Hippocampal formation (tissue), 2 donors: ENCODE measurements at places on chromosomes 7 and 10.

DNA sequence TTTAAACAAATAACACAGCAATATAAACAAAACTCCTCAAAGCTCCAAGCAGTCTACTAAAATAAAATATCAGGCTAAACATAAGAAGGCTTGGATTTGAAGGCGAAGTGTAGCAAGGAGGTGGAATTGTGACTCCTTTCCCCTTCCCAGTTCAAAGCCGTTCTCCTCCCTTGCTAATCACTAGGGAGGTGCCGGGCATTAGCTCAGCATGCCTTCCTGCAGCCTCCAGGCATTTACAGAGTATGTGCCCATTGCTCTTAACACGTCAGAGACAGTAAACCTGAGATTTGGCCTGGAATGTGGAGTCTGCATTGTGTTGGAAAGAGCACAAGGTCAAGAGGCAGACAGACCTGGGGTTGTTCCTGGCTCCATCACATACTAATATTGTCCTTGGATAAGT is 15.6 kb downstream of the CNNM1 start:
- no peak for DNase-seq

DNA sequence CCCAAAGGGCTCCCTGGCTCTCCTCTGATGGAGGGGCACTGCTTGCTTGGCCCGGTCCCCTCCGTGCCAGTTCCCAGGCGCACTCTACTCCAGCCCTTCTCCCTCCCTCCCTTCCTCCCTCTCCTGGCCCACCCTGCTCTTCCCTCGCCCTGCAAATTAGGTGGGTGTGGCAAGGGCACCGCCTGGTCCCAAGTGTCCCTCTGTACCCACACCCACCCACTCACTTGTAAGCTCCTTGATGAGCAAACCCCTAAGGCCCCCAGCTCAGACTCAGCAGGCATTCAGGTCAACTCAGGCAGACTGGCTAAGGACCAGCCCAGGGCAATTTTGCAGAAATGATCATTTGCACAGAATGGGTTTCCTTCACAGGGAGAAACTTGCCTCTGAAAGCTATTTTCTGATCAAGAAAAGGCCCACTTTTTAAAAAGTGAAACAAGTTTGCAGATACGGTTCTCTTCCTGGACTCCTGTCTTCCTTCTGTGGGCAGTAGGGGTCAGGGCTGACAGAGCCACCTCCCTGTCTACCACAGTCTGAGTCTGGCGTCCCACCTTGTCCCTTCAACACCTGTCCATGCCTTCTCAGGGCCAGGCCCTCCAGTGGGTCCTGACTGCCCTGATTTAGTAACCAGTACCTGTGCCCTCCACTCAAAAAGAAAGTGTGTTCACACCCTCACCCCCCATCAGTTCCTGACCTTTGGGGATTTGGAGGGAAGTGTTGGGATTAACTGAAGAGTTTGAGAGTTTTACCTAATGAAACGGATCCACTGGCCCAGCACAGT is 28.3 kb downstream of the C10orf71 start:
- no peak for DNase-seq

DNA sequence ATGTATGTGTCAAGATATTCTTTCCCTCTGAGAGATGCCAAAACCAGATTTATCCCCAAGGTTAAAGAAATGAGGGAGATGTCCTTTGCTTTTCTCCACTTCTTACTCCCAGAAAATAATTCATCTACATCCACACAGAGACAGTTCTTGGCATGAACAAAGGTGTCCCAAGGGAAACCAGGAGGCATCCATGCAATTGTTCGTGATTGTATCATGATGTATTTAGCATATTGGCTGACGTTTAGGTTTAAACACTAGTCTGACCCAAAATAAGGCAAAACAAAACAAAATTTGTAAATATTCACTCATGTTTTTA is 223.9 kb downstream of the C7orf25 start:
- DNase-seq, result no peak

DNA sequence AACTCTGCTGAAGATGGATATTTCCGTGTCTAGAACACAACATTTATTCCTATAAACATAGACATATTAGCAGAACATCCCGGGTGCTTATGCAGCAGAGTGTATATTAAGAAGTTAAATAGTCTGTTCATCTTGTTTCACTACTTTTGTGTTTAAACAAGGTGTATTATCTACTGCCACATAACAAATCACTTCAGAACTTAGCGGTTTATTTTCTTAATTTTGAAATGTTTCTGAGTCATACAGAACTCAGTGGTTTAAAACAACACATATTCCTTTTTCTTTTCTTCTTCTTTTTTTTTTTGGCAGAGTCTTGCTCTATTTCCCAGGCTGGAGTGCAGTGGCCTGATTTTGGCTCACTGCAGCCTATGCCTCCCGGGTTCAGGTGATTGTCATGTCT is 25.8 kb downstream of the DENND10 start:
- no peak for DNase-seq

DNA sequence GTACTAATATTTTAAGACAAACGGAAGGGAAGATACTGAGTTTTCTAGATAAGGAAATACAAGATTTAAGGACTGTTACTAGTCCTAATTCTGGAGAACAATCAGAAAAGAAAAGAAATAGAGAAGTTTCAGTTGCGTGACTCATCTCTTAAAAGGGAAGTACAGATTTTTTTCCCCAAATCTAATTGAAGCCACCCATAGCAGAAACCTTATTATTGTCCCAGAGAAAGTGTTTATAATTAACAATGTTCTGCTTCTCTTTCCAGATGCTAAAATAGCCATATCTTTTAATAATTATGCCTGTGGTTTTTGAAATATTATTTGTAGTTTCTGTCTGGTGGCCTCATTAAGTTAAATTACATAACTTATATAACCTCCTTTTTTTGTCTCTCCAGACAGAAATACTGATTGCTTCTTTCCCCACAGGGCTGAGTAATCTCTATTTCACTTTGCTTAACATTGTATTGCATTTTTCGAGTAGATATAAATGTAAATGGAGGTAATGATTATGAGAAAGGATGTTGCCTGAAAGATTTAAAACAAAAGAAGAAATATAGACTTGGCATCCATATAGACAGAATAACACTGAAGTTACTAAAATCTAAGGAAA is 240.7 kb upstream of the MBL2 start:
- no peak for DNase-seq

DNA sequence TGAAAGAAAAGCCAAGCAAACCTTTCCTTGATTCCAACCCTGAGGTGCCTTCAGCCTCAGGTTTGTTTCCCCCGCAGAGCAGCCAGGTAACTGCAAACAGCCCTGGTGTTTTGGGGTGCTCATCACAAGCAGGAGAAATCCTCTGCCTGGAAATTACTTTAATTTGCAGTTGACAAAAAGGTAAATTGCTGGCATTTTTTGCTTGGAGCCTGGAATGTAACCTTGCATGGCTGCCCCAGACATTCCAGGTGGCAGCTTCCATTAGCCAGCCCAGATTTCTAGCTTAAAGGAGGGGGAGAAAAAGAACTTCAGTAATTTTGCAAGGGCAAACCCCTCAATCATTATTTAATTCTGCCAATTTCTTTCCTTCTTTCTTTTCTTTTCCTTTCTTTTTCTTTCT is 194.4 kb downstream of the MYOF start:
- DNase-seq, result no peak

DNA sequence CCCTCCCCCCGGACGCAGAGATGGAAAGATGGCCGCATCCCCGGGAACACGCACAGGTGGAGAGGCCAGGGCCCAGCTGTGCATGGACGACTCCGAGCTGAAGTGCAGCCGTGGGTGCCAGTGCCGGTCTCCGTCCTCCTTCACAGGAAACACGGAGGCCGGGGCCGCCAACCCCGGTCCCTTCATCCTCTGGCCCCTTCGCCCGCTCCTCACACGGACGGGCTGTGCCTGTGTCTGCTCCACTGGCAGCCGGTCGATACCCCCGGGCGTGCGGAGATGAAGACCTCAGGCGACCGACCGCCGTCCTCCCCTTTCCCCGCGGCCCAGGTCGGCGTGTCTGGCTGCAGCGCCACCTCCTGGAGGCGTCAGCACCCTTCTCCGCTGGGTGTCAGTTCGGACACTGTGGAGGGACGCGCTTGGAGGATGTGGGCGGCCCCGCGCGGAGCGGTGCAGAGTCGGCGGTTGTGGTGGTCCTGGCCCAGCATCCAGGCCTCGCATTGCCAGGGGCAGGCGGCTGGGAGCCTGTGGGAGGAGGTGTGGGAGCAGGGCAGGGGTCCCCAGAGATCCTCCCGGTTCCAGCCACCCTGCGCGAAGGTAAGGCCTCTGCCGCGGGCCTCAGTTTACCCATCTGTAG is 9.9 kb downstream of the ZNF511 start:
- DNase-seq, result no peak

GRCh38 chr10:62805231-62806099 is 945 bp downstream of the ADO start:
- DNase-seq, result no peak

- DNase-seq, result no peak
Measured at GRCh38 chr7:151514461-151515275, 5.0 kb downstream of the RHEB start.

GRCh38 chr7:155455132-155455693 is 2.7 kb upstream of the EN2 start:
- no peak for DNase-seq

DNA sequence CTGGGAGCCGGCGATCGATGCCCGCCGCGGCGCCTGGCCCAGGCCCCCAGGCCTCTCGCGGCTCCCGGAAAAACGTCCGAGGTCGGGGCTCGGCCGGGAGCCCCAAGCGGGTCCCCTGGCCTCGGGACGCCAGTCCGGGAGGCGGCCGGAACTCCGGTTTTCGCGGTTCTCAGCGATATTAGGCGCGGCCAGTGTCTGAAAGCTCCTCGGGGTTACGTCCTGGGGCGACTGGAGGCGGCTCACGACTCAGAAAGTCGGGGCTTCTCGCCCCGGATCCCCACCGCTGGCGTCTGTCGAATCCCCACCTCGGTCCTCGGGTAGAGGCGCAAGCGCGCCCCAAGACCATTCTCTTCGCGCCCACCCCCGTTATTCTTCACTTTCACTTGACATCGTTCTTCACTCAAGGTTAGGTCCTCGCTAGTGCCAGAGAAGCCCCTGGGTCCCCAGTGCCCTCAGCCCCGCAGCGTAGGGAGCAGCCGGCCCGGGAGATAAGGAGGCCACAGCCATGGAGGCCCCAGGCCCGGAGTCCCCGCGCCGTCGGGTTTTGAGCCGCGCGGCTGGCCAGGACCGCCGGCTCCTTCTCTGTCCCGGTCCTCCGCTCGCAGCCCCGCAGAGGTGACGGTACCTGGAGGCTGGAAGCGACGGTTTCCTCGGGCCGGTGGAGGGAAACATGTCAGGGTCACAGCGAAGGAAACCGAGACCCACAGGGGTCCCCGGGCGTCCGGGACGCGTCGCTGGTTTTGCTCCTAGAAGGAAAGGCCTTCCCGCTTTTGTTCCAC is 35.2 kb upstream of the EBLN1 start:
- DNase-seq, result no peak

DNA sequence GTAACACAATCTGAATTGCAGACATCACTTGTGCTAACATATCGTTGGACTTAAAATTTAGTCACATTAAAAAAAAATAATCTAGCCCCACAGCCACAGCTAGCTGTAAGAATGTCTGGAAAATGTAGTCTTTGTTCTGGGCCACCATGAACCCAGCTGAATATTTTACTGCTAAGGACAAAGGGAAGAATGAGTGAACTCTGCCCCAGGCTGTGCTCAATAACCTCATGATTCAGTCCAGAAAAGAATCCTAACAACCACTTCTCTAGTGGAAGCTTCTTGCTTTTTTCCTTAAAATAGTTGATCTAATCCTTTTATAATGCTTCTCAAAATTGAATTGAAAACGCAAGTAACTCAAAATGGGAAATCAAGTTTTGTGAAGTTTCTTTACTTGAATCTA is 25.6 kb upstream of the SOSTDC1 start:
- DNase-seq, result no peak

DNA sequence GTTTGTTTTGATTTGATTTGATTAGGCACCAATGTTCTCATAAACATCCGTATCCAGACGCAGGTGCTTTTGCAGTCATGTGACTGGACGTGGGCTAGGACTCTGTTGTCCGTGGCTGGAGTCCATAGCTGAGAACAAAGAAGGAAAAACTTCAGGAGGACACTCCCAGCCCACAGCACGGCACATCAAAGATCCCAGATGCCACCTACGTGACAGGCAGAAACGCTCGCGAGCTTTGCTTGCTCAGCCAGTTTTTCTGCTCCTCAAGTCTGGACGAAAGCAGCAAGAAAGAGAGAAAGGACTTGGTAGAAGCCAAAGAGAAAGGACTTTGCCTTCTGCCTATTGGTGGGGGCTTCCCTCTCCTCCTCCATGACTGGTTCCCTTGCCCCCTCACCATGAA is 6.9 kb upstream of the ZKSCAN1 start:
- no peak for DNase-seq

GRCh38 chr10:46329690-46330016 is 42.9 kb downstream of the ANTXRL start:
- no peak for DNase-seq

- DNase-seq, result no peak
Measured at GRCh38 chr7:17144322-17144721, 154.1 kb upstream of the AHR start.
